Putamen (tissue), 1 donor: ENCODE measurements at places on chromosomes 4 and X.

GRCh38 chr4:110787109-110787508 is 164.2 kb upstream of the PITX2 start:
- DNase-seq = no peak

DNA sequence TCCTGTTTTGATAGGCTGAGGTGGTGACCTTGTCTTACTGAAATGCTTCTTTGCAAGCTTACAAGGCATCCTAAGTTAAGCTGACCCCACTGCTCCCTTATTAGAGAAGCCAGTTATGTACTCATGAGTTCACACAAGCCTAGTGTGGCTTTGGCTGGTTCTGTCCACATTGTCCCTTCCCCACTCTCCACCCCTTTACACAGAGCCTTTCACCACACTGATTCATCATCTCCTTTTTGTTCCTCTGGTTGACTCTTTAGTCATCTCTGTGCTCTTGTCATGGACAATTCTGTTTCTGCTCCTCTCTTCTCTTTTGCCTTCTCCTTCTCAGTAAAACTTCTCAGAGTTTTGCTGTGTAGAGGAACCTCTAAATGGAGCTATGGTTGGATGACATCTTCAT is 4.9 kb downstream of the CHRNA9 start:
- no peak for DNase-seq

- DNase-seq = no peak
Measured at GRCh38 chr4:38951598-38951997, 80.6 kb downstream of the TMEM156 start.

GRCh38 chr4:132955146-132955545 is 193.9 kb upstream of the PCDH10 start:
- peak; percentile 74 for DNase-seq

GRCh38 chrX:13897566-13897965 is 80.7 kb upstream of the GPM6B start:
- no peak for DNase-seq

DNA sequence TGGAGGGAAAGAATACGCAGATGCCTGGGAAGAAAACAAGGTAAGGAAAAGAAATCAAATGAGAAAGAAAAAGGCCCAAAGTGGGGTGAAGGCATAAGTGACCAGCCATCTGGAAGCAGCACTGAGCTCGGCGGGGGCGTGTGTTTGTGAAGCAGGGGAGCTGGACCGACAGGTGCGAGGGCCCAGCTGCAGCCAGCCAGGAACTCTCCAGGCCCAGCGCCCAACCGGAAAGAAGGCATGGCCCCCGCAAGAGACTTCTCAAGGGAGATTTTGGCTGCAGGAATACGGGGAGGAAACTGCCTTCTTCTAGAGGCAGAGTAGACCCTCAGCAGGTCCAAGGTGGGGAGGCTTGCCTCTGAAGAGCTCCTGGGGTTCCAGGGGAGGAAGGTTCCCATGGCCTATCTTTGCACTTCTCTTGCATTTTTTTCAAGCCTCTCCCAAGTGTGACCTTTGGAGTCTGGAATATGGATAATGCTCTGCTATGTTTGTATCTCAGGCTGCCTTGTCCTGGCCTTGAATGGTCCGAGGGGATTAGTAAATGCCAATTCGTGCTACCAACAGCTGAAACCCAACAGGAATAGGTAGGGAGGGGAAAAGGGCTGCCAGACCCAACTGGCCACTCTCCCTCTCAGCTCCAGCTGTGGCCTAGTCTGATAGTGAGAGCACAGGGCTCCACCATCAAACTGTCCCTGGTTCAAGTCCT is 10.8 kb upstream of the CITED1 start:
- no peak for DNase-seq

DNA sequence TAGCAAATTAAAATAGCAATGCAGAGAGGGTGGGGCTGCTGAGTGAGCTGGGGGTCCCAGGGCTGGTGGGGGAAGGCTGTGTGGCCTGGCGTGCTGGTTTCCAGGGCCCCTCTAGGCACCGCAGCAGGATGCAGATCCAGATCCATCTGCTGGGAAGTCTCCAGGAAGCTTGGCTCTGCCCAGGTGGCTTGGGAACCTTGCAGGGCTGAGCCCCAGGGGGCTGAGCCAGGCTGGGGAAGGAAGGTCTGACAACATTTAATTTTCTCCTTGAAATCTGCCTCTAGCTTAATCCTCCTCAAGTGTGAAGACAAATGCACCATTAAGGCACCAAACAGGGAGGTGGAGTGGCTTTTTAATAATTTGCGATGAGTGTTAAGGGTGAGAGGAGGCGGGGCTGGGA is 31.7 kb downstream of the SORCS2 start:
- no peak for DNase-seq

DNA sequence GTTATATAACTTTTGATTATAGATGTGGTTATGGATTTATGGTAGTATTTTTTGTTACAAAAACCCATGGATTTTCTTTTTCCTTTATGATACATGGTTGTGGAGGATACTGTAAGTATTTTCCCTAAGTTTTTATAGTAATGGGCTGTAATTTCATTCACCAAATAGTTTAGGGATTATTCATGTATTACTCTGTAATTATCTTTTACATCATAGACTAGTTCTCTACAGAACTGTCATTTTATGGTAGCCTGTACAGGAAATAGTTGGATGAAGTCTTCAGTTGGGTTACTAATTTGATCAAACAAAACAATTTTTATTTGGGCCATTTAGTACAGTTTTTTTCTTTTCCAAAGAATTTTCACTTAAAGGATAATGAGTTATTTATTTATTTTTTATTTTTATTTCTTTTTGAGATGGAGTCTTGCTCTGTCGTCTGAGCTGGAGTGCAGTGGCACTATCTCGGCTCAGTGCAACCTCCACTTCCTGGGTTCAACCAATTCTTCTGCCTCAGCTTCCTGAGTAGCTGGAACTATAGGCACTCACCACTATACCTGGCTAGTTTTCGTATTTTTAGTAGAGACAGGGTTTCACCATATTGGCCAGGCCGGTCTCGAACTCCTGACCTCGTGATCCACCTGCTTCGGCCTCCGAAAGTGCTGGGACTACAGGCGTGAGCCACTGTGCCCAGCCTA is 42.1 kb downstream of the RBPJ start:
- DNase-seq = no peak

GRCh38 chr4:575281-576141 is 584 bp downstream of the TMEM271 start:
- no peak for DNase-seq

DNA sequence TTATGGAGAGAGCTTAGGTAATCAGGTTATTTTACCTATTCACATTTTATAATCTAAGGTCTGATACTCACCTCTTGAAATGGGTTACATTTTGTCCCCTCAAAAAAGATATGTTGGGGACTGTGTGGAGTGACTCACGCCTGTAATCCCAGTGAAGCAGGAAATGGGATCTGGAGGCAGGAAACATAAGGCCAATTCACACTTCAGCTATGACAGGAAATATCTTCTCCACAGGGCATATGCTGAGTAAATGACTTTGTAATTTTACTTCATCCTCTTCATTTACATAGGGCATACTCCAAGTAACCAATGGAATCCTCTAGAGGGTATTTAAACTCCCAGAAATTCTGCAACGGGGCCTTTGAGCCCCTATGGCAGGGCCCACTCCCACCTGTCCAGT is 54.8 kb upstream of the ZMAT1 start:
- no peak for DNase-seq

GRCh38 chrX:38891641-38892413 is 90.6 kb downstream of the MID1IP1 start:
- DNase-seq = no peak

GRCh38 chr4:47484168-47484567 is 907 bp upstream of the ATP10D start:
- DNase-seq = no peak

DNA sequence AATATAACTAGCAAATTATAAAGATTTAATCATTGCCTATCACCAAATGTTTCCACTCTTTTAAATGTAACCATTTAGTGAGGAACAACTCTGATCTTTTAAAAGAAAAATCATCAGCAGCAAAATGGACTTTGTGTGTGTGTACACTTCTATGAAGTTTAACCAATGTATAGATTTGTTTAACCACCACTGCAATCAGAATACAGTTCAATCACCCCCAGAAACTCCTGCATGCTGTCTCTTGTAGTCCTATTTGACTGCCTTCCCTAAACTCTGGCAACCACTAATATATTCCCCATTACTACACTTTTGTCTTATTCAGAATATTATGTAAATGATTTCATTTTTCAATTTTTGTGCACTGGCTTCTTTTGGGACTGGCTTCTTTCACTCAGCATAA is 1.7 kb upstream of the TCEAL8 start:
- DNase-seq = no peak

GRCh38 chr4:174873931-174874330 is 44.2 kb upstream of the ADAM29 start:
- DNase-seq = no peak

DNA sequence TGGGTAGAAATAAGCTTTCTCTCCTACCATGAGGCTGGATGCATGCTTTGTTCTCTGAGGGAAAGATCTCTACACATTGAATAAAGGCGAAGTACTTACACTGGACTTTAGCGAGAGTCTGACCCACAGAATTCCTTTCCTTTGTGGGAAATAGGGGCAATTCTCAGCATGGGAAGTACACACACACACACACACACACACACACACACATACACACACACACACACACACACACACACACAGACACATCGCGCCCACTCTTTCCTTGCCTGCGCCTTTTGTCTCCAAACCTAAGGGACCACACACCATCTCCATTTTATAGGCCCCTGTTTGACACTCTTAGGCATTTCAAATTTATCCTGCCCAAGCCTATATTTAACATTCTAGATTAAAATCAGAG is 83.8 kb downstream of the LUZP4 start:
- DNase-seq = no peak

GRCh38 chr4:70239131-70239883 is 3.1 kb upstream of the CSN3 start:
- no peak for DNase-seq
